ENCODE measurements at places on chromosomes 16 and 17. TPM values are rescaled to one million over a fixed set of nuclear protein-coding genes. Genes with fewer than 3 reads are reported as not detected.

The MAF gene
- total RNA-seq: 17.4 TPM

The VASN gene
- total RNA-seq: not detected

GRCh38 chr17:38892620-38893019, 22.8 kb downstream of the LASP1 start:
- DNase-seq: no peak

DNA sequence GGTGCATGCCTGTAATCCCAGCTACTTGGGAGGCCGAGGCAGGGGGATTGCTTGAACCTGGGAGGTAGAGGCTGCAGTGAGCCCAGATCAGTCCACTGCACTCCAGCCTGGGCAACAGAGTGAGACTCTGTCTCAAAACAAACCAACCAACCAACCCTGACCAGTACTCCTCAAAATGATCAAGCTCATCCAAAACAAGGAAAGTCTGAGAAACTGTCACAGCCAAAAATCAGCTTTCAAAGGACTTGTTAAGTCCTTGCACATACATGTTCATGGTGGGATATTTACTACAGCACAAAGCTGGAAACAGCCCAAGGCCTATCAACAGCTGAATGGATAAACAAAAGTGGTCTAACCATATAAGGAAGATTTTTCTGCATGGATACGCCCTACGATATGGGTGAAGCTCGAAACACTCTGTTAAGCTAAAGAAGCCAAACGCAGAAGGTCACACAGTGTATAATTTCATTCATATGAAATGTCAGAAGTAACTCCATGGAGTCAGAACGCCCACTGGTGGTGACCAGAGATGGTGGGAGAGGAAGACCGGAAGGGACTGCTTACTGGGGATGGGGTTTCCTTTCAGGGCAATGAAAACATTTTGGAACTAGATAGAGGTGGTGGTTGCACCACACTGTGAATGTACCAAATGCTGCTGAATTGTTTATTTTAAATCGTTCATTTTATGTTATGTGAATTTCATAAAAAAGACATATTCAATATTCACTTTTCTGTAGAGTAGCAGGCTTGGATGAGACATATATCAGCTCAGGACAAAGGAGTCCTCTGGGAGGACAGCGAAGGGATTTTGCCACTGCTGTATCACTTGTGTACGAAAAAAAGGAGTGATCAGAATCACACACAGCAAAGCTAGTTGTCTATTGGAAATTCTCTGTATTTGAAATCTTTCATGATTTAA, 17.7 kb downstream of the CCL17 start:
- no peak for DNase-seq
